ENCODE measurements at places on chromosomes 7 and 10.

DNA sequence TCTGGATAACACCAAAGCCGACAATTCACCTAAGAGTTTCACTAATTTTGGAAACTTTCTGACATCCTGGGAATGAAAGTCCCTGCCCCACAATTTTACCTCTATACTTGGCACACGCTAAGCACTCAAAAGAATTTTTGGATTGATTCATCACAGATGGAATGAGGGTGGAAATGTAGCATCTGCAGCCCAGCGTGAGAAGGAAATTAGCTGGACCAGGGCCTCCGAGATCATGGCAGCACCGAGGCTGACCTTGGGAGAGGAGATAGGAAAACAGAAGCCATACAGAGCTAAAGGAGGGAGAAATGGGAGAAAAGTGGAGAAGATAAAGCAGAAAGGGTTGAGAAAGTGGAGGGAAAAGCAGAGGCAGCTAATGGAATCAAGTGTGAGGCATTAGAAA lies 606.6 kb upstream of the DPP6 start:
- no peak for DNase-seq

DNA sequence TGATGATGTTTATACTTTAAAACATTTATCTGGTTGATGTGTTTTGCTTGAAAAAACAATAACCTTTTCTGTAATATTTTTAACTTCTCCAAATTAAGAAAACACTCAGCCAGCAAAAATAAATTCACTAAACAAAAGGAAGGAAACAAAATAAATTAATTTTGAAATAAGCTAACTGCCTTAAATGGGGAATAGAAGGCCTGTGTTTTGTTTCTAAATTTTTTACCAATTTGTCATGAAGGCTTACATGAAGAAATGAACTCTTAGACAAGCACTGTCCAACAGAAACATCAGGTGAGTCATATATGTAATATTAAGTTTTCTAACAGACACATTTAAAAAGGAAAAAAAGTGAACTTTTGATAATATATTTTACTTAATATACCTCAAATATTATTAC lies 68.5 kb downstream of the LRRN3 start:
- no peak for DNase-seq

GRCh38 chr7:36717586-36717985 lies 6.7 kb downstream of the AOAH start:
- peak; percentile 60 for DNase-seq

DNA sequence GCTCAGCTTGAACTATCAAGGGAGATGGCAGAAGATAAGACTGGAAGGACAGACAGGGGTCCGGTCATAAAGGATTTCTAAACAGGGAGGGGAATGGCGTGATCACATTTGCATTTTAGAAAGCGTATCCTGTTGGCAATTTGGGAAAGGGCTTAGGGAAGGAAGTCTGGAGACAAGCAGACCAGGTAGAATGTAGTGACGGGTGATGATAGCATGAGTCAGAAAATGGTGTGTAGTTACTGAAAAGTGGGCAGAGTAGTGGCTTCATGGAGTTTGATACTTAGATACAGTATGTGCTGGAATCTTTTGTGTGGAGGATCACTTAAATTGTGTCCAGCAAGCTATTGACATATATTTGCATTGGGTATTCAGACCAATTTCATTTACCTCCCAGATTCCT lies 61.2 kb downstream of the LRGUK start:
- DNase-seq, result no peak

DNA sequence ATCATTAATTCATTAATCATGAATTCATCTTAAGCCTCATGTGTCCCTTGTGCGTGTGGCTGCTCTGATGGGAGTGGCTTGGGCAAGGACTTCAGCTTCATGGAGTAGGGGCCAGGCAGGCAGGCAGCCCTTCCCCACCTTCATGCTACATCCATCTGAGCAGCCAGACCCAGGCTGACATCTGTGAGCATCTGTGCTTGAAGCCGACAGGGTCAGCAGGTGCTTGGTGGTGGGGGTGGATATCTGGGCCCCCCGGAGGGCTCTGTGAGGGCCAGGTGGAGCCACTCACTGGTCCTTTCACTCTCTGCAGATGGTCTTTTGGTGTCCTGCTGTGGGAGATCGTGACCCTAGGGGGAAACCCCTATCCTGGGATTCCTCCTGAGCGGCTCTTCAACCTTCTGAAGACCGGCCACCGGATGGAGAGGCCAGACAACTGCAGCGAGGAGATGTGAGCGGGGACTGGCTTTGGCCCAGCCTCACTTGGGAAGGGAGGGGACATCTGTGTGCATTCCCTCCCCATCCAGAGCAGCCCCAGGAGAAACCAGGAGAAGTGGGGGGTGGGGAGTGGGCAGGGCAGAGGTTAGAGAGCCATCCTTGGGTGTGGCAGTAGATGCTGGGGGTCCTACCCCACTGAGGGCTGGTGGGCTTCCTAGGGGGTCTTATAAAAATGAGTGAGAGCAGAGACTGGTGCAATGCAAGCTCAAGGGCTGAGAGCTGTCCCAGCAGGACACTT lies 14.7 kb upstream of the CSGALNACT2 start:
- DNase-seq, result no peak

- DNase-seq, result no peak
These were observed 141.4 kb downstream of the LSMEM1 start for GRCh38 chr7:112622159-112622715.

Data from muscle of leg (tissue), 16 donors.